ENCODE measurements at places on chromosomes 12 and 14.

DNA sequence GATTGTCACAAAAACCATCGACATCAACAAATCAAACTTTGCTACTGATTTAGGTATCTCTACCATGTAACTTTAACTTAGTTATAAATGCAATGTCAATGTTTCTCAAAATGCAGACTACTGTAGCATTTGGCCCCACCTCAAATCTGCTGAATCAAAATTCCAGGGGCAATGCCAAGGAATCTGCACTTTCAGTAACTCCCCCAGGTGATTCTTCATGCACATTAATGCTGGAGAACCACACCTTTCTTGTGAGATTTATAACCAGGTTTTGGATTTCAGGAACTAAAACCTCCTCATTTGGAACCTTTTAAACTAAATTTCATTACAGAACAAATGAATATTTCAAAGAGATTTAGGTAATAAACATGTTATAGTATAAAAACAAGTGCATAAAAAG is 4.9 kb downstream of the ATP2B1 start:
- DNase-seq: no peak

GRCh38 chr12:124091835-124092234 is 118.8 kb downstream of the ZNF664 start:
- no peak for DNase-seq

DNA sequence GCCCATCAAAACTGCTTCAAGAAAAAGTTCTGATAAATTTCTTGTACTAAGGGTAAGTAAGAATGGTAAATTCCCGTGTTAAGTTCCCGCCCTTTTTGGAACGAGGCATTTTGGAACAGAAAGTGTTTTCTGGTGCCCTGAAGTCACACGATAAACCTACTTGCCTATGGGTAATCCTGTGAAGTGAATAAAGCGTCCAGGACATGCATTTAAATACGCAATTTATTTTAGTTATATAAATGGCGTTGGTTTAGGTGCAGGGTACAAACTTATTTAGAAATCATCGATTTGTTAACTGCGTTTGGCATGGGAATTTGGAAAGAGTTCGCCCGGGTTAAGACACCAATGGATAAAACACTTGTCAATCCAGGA is 715 bp upstream of the RAP1B start:
- no peak for DNase-seq

DNA sequence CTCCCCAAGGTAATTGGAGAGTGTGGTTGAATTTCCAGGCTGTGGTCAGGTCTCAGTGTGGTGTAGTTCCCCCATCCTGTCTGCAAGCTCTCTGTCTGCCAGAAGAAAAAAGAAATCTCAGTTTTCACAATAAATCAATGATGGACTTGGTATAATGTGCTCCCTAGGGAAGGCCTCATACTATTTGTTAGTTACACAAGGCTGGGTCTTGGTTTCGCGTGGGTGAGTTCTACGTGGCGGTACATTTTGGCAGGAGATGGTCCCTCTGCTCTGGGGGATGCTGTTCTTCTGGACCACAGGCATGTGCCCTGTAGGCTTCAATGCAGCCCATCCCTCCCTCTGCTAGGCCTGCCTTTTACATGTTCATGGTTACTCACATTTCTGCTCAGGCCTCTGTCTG is 206.4 kb upstream of the PELI2 start:
- DNase-seq: no peak

- no peak for DNase-seq
These were observed 177.5 kb downstream of the PELI2 start for GRCh38 chr14:56295743-56296142.

DNA sequence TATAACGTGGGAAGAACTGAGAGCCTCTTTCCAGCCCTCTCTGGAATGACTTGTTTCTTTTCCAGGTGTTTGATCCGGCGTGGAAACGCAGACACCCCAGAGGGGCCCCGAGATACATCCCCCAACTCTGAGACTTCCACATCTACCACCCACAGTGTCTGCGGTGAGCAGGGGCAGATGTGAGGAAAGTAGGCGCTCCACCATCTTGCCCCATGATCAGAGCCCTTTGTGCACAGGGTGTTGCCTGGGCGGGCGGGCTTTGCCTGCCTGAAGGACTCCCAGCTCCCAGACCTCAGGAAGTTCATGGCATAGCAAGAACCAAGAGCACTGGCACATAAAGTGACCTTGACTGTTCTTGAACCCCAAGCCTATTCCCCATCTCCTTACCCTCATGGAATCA is 2.8 kb downstream of the CARMIL3 start:
- DNase-seq: no peak

DNA sequence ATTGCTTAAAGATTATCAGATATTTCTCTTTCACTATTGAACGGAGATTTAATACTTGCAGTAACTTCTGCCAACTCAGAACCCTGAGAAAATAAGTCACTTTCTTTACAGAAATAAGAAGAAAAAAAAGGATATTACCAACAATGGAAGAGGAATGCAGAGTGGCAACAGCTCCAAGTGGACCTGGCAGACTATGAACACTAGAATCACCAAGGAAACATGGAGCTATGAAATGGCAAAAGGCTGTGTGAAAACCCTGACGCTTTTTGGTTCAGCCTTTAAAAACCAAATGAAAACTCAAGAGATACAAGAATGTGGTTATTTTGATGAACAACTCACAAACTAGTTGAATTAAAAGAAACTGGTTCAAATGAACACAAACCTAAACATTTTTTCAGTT is 17.7 kb downstream of the DTD2 start:
- DNase-seq: no peak

GRCh38 chr14:38083039-38083438 is 124.7 kb upstream of the SSTR1 start:
- DNase-seq: no peak

DNA sequence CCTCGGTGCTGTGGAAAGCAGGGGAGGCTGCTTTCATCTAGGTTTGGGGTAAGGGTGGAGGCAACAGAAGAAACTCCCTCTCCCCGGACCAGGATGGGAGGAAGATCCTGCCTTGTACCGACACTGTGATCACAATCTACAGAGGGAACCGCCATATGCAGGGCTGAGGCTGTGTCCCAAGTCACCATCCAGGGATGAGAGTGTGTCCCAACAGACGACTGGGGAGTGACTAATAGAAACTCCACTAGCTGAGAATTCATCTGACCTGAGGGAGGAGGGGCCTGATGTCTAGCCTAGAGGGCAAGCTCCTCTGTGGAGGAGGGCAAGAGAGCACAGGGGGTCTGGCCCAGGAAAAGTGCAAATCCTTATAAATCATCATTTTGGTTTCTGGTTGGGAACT is 172.4 kb downstream of the CALM1 start:
- DNase-seq: no peak

DNA sequence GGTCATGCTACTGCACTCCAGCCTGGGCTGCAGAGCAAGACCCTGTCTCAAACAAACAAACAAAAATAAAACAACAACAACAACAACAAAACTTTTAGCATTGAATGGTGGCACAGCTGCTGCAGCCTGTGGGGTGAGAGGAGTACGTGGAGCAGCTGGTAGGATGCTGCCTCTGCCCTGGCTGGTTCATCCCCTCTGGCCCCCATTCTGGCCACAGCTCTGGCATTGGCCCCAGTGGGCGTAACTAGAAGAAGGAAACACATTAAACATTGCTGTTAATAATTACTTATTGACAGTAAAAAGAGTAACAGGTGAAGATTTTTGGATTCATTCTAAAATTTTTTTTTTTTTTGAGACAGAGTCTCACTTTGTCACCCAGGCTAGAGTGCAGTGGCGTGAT is 28.8 kb upstream of the C2CD5 start:
- DNase-seq: no peak

DNA sequence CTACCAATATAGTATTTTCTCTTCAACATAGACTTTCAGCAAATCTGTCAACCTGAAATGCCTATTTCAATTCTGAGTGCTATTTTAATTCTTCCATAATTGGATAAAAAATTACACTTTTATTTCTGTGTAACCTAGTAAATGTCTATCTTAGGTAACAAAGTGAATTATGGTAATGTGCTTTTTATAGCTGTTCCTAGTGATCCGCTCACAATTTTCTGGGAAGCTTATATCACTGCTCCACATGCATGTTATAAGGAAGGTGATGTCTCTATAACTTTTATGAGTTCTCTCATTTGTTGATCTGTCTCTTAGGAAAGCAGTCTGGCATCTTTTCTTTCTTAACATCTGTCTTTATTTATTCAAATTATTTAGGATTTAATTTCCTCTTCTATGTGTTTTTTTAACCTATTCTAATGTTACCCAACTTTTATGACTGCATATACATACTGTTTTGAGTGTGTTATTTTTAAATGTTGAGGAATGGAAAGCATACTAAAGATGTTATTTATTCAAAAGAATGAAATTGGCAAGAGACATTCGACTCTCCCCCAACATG is 777.1 kb upstream of the MDGA2 start:
- no peak for DNase-seq

DNA sequence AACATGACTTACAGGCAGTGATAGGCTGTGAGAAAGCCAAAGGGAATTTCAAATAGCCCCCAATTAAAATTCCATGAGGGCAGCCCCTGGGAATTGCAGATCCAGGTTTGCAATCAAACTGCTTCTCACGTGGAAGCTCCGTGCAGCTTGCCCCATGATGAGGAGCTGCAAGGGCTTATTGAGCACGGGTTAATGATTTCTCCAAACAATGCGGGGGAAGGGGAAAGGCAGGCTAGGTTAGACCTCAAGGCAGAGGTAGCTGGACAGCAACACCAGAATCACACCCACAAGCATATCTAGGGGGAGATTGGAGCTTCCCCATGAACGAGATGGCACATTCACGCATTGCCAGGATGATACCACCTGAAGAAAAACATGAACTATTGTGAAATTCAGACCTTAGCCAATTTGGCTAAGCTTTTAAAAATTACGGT is 5.0 kb upstream of the DUSP6 start:
- no peak for DNase-seq

- no peak for DNase-seq
These were observed 13.8 kb upstream of the KCNJ8 start for GRCh38 chr12:21788089-21788983.

DNA sequence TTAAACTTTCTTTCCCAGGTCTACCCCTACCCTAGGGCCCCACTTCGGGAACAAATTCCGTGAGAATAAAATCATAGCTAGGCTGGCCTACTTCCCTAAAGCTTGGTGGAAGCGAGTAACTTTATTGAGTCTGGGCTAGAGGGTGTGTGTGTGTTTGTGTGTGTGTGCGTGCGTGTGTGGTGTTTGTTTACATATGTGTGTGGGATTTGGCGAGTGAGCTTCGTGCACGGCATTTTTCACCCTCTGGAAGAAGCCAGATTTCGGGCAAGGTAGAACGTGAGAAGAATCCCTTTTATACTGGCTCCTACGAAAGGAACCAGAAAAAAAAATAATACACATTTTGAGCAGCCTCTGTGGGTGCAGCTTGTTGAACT is 7.5 kb upstream of the LHX5 start:
- DNase-seq: no peak

DNA sequence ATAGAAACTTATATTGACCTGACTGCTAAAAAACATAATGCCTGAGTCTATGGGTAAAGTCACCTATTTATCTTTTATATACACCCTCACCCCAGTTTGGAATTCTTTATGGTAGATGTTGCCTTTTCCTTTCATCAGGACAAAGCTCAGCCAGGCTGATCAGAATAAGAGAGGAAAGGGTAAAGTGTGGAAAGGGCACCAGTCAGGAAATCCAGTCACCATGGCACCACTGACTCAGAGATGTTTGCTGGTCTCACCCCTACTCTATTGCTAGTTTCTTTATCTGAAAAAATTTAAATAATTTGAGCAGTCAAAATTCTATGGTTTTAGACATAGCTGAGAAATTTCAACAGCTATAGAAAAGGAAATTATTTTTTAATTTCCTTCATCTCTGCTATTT is 49.2 kb upstream of the SSTR1 start:
- no peak for DNase-seq
